Fibroblast of skin of right quadriceps (primary cell): ENCODE measurements at places on chromosomes 13 and 19.

GRCh38 chr13:114211446-114212157 lies 23.1 kb upstream of the CDC16 start:
- DNase-seq = no peak

GRCh38 chr13:48199404-48199946 lies 33.5 kb upstream of the ITM2B start:
- no peak for DNase-seq

DNA sequence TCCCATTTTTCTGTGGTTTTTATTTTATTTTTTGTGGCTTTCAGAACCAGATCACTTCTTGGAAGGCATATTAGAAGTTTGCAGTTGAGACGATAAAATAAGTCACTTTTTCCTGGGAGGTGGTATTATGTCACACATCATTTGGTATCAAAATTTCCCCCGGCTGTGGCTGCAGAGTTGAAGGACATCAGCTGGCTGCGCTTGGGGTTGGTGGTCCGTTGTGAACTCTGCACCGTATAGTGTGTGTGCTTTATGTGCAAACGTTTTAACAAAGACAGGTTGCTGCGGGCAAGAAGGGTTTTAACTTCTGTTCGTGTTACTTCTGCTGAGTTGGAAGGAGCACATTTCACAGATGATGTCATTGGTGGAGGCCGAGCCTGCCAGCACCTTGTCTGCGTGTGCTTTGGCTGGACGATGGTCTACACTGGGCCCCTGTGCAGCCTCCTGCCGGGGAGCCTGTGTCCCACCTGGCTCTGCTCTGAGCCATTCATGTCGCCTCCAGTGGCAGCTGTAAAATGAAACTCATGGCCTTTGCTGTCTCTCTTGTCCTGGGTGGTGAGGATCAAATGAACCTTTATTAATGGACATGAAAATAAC lies 9.6 kb downstream of the ATP11A start:
- DNase-seq = no peak

- peak; percentile 45 for DNase-seq
Measured at GRCh38 chr13:36979361-36980050, 19.6 kb downstream of the ALG5 start.

- no peak for DNase-seq
Measured at GRCh38 chr19:32647361-32647760, 27.6 kb downstream of the ANKRD27 start.

DNA sequence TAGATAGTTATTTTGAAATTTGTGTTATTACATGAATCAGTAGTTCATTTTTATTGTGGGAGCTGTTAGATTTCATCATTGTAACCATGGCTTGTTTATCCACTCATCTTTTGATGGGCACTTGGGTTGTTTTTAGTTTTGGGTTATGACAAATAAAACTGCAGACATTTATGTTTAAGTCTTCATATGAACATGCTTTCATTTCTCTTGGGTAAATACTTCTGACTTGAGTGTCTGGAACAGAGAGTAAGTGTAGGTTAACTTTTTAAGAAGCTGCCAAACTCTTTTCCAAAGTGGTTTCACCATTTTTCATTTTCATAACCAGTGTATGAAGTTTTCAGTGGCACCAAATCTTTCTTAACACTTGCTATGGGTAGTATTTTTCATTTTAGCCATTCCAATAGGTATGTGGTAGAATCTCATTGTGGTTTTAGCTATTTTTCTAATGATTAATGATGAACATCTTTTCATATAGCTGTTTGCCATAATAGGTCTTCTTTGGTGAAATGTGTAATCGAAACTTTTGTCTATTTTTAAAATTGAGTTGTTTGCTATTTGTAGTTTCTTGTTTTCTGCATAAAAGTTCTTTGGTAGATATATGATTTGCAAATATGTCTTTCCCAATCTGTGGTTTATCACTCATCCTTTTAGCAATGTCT lies 17.9 kb downstream of the SLAIN1 start:
- no peak for DNase-seq

DNA sequence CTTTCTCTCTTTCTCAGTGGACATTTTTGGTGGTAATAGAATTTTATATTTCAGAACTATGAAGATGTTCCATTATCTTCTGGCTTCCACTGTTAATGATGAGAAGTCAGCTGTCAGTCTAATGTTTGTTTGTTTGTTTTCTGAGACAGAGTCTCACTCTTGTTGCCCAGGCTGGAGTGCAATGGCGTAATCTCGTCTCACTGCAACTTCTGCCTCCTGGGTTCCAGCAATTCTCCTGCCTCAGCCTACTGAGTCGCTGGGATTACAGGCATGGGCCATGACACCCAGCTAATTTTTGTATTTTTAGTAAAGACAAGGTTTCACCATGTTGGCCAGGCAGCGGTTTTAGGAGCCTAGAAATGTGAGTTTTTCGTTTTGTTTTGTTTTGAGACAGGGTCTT lies 4.7 kb downstream of the ZNF317 start:
- DNase-seq = no peak

DNA sequence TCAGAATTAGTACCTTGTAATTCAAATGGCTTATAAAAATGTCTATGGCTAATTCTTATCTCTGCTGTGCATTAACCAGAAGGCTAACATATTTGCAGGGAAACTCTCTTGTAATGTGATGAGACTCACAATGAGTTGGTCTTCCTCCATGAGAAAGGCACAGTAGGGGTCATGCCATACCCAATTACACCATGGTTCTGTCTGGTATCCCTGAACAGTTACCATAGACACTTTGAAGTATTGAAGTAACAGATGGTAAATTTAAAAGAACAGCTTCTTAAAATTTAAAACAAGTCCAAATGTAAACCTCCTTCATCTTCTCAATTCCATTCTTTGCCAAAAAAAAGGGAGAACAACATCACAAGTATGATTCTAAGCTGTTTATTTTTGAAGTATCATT lies 22.6 kb upstream of the SLAIN1 start:
- DNase-seq = no peak

- no peak for DNase-seq
Measured at GRCh38 chr19:7739801-7740681, 7.3 kb downstream of the CD209 start.

DNA sequence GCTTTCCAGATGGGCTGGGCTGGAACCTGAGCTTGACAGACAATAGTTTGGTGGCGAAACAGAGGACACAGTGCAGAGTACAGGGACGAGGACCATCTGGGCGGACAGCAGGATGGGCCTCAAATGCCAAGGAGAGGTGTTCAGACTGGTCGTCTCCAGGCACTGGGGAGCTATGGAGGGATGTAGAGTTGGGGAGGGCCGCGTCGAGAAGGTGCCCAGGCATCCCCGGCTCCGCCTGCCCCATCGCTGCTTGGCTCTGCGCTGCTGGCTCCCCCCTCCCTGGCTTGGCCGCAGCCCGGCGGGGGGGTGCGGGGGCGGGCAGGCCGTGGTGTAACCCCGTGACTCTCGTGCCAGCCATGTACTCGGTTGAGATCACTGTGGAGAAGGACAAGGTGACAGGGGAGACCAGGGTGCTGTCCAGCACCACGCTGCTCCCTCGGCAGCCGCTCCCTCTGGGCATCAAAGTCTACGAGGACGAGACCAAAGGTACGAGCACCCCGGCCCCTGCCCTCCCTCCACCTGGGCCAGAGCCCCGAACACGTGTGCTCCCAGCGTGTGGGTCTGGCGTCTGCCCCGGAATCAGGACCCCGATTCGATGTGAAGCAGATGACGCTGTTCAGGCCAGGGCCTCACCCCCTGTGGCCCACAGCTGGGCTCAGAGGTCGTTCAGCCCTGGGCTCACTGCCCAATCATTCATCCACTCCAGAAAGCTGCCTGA lies 10.8 kb upstream of the MISP start:
- no peak for DNase-seq

GRCh38 chr19:42596391-42597072 lies 1.8 kb upstream of the CEACAM8 start:
- DNase-seq = peak; percentile 3

DNA sequence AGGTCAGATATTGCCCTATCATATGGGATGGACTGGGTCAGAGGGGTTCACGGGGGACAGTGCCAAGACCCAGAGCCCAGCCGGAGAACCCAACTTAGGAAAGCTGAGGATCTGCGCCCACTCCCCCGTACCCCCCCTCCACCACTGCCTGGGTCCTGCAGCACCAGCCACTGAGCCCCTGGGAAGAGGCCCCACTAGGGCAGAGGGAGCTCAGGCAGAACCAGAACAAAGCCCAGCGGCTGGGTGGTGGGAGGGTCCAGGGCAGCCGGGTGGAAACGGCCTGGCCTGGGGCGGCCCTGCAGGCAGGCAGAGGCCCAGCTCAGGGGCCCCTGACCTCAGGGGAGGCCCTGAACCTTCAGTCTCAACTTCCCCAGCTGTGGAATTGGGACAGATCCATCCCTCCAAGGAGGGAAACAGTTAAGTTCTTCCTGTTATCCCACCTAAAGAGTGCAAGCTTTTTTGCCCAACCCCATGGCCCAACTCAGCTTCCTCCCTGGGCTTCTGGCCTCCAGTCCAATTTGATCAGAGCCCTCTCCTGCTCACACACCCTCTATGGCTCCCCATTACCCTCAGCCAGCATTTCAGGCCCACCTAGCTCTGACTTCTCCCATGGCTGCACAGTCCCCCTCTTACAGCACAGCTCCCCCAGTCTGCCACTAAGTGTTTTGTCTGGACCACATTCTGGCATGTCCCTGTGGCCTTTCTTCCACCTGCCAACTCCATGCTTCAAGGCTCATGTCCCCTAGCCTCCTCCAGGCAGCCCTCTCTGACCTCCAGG lies 3.1 kb downstream of the NR2F6 start:
- no peak for DNase-seq

- DNase-seq = peak; percentile 24
Measured at GRCh38 chr19:7883796-7884570, 4.3 kb upstream of the LRRC8E start.

DNA sequence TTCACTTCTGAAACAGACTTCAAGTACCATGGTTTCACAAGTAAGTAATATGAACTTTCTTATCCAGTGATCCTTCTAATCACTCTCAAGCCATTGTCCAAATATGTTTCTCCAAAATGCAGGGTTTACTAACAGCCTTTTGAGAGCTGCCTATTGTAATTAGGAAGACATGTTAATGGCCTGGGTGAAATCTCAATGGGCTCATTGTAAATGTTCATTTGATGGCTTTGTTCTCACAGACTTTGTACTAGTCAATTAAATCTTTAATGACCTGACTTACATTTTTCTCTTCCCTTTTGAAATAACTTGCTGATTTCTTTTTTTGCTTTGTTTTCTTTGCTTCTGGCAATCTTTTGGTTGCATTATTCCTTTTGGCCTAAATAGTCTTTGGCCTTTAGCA lies 444.8 kb downstream of the LIG4 start:
- no peak for DNase-seq

DNA sequence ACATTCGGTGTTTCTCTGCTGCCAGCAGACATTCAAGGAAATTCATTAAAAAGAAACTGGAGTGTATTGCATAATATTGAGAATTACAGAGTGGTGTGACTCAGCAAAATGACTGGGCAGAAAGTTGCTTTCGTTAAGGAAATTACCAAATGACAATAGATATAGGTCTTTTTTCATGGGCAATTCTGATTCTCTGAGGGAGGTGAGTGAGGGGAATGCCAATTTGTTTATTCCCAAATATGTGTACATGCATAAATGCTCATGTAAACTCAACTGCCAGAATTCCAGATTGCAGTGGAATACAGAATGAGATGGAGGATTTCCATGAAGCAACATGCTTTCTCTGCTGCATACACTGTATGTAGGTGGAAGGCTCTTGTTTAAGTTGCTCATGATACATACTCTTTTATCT lies 1730.1 kb downstream of the SLITRK5 start:
- peak; percentile 58 for DNase-seq

DNA sequence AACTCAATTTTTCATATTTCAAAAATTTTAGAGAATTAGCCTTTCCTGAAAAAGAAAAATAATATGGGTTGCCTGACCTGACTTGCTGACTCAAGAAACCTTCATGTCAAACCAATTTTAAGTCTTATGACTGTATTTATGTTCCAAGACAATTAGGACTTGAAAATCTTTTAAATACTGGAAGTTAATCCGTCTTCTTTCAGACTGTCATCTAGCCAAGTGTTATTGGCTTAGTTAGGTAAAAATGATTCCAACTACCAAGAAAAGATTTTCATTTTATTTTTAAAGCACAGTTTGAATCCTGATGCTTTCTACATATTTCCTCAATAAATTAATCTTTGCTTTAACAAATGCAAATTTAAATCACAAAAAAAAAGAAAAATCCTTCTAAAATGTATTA lies 337.6 kb downstream of the SLITRK6 start:
- no peak for DNase-seq

GRCh38 chr19:35812220-35813042 lies at the start of gene PRODH2:
Gene PRODH2, minus strand, starts transcription at chr19:35812845. Its CDS starts 40 bp downstream, at chr19:35812805.
- no peak for DNase-seq

DNA sequence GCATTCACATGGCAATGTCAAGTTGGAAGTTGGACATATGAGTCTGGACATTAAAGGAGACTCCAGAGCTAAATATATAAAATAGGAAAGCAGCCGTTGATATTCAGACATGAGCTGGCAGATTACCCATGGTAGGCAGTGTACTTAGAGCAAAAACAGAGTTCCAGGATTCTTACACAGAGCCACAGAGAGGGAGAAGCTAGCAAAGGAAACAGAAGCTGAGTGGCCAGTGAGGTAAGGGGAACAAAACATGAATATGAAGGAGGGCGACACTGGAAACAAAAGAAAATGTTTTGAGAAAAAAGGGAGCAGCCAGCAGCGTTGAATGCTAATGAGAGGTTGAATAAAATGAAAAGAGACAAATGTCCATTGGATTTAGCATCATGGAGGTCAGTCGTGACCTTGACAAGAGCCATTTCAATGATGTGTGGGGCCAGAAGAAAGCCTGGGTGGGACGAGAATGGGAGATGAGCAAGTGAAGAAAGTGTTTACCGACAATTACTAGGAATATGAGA lies 198.4 kb downstream of the POU4F1 start:
- DNase-seq = no peak

DNA sequence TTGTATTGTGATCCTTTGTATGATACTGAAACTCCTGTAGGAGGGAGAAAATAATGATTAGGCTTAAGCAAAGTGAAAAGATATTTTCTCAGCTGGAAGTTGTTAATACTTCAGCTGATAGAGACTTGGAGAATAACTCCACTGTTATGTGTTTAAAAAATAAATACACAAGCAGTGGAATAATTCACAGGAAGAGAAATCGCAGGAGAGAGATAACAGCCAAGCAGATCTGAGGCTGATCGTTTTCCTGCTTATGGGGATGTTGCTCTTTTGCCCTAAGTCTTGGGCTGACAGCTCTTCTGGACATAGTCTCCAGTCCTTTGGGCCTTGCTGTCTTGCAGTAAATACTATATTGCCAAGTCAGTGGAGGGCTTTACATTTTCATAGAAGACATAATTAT lies 93.3 kb downstream of the OLFM4 start:
- no peak for DNase-seq

DNA sequence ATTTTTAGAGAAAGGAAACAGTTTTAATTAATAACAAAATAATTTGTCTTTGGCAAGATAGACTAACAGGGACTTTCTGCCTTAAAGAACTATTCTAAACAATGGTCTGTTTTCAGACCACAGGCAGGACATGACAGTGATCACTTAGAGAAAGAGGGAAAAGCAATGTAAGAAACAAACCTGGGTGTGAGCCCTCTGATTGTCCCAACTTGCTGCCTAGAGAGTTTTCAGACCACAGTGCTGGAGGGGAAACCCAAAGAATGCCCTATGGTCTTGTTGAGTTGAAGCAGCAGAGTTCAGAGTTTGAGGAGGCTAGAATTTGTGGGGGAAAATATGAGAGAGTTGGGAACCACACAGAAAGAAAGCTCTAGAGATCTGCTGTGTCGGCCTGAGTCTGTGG lies 38.1 kb downstream of the DGKH start:
- no peak for DNase-seq
